Bone marrow (tissue), 2 donors: ENCODE measurements at places on chromosomes 16 and 17.

GRCh38 chr17:560432-560873 lies 154.2 kb downstream of the VPS53 start:
- no peak for DNase-seq

DNA sequence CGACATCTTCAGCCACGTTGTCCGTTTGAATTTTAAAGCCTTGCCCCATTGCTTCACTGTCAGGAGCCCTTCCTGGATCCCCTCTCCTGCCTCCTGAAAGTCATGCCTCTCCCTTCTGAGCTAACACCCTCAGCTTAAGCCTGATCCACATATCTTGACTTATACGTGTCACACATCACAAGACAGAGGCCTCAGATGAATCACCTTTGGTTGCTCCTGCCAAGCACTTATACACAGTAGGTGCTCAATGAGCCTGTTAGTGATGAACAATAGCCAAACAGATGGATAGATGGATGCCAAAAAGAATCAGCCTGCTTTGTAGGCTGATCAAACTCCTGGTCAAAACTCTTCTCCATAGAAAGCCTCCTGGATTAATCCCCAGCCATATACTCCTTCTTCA lies 31.8 kb downstream of the PITPNM3 start:
- DNase-seq = no peak

- no peak for DNase-seq
Measured at GRCh38 chr16:56748826-56749225, 18.9 kb downstream of the NUP93 start.

GRCh38 chr16:49505556-49505955 lies 132.0 kb downstream of the C16orf78 start:
- DNase-seq = no peak

DNA sequence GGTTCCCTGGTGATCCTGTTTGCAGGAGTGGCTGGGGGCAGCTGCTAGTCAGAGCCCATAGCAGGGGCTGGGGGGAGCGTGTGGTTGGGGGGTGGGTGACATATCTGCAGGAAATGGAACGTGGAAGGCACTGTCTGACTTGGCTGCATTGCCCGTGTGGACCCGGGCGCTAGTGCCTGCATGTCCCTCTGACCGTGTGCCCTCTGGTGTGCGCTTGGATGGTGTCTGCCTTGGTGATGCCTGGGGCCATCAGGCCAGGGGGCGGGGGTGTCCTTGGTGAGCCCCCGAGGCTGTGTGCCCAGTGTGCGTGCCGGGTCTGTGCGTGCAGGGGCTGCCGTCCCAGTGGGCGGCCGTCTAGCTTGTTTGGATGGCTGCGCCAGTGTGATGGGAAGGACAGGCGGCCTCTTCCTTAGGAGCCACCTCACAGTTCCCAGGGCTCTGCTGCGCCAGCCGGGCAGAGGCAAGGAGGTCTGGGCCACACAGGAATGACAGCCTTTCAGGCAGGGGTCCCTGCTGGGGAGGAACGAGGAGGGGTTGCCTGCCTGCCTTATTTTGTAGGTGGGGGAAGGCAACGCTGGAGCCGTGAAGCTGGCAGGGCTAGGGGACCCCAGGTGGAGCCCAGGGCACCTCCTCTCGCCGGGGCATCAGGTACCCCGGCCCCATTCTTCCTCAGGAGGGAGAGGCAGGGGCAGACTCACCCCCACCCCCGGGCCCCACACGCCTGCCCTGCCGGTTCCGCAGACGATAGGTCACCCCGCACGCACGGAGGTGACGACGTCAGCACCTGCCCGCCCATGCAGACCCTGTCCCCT lies 693 bp downstream of the NDRG4 start:
- DNase-seq = no peak

DNA sequence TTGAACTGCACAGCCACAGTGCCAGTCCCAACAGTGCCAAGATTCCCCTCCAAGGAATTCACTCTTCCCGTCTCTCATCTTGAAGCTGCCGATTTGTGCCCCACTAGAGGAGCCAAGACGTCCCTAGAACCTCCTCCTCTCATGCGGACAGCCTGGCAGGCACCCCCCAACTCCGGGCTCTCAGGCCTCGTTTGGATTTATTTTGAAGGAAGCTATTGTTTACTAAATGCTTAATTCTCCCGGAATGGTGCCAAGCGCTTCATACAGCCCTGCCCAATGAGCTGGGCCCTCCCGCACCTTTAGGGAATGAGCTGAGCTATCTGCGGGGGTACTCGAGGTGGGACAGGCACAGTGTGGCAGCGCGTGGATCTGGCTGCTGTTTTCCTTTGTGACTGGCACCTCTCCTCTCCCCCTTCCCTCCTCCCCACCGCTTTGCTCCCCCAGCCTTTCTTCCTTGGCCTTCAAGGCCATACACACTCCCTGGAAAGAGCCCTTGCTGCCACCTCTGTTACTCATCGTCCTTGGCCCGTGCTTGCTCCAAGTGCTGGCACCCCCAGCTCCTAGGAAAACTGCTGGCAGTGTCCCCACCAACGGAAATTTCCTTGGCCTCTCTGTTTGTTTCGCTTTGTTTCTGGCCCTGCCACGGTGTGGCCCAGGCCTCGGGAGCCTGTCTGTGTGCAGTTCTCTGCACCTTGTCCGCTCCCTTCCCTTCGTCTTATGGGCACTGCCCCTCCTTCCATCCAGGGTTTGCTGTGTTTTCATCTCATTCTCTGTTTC lies 49.9 kb upstream of the CDR2 start:
- DNase-seq = no peak

DNA sequence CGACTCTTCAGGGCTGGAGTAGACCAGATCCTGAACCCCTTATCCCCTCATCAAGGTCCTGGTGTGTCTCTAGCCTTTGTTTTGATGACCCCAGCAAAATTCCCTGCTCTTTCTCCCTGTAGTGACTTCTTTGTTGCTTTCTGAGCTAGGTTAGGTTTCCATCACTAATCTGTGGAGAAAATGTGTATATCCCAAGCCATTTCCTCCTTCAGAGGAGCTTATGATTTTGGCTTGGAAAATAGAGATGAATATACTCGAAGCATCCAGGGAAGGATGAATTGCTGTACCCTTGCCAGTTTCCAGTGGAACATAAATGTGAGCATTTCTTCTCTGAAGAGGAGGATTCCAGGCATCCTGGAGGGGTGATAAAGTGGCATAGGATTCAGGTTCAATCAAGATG lies 55.8 kb downstream of the KSR1 start:
- no peak for DNase-seq

- no peak for DNase-seq
Measured at GRCh38 chr17:57201481-57201880, 54.8 kb upstream of the MSI2 start.

DNA sequence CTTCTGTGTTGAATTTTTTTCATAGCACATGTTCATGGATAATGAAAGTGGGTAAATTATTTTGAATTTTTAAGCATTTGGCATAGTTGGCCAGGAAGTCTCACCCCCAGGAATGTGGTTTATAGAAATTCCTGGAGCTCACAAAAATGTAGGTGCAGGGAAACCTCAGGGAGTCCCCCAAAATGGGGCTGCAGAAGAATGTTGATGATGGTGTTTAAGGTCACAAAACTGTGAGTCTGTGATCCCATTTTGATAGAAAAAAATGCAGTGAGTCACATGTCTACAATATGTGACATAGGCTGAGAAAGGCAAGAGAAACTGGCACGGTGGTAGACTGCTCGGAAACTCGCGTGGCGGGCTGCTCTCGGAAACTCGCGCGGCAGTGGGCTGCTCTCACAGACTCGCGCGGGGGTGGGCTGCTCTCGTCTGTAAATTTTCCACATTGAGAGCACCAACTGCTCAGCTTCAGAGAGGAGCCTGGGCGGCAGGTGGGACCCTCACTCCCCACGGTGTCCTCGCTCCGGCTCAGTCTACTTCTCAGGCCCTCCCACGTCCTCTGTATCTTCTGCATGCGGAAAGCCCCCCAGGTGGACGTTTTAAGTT lies 18.7 kb upstream of the MC1R start:
- DNase-seq = no peak

DNA sequence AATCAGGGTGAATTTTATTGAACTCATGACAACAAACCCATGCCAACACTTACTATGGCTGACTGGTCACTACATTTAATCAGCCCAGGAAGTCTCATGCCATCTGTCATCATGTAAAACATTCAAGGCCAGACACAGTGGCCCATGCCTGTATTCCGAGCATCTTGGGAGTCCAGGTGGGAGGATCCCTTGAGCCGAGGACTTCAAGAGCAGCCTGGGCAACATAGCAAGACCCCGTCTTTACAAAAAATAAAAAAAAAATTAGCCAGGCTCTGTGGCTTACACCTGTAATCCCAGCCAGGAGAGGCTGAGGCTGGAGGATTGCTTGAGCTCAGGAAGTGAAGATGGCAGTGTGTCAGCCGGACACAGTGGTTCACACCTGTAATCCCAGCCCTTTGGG lies 4.9 kb upstream of the MED1 start:
- DNase-seq = no peak

DNA sequence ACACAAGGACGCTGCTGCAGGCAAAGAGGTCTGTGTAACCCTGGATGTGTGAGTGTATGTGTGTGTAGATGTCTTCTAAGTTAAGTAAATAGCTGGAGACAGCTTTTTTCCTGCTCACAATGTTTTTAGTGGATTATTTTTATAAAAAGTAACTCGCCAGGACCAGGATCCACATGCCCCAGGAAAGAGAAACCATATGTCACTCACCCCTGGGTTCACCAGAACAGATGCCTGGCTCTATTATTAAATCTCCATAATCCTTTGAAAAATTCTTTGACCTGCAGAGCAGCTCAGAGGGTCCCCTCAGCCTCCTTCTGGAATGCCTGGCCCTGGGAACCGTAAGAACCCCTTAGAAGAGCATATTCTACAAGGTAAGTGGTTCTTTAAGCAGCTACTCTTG lies 18.0 kb downstream of the ABCC12 start:
- no peak for DNase-seq

GRCh38 chr16:23584186-23585076 lies 11.7 kb downstream of the NDUFAB1 start:
- DNase-seq = no peak

GRCh38 chr16:52386694-52387093 lies 160.2 kb downstream of the TOX3 start:
- DNase-seq = no peak

DNA sequence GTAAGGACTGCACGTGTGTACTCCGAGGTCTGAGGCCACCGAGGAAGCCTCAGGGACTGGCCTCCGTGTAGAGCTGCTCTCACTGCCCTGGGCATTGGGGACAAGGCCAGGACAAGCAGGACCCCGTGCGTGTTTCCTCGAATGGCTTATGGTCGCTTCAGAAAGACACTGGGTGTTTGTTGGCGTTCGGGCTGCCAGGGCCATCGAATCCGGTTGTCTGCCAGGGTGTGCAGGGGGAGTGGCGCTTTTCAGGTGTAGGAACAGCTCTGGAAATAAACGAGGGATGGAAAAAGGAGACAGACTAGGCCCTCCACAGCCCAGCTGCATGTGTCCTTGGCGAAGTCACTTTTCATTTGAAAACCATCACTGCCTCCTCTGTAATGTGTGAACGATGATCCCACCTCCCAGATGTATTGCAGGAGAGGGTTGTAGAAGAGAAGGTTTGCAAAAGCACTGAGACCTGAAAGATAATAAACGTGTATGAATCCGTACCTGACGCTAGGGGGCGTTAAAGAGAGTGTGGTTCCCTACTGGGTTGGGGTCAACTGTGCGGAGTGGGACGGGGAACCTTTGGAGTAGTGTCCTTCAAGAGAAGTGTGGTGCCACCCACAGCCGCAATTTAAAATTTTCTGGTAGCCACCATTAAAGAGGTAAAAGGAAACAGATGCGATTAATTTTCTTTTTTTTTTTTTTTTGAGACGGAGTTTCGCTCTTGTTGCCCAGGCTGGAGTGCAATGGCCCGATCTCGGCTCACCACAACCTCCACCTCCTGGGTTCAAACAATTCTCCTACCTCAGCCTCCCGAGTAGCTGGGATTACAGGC lies 2.1 kb upstream of the ZSCAN10 start:
- peak; percentile 21 for DNase-seq

GRCh38 chr16:88593489-88593888 lies 23.3 kb downstream of the ZC3H18 start:
- no peak for DNase-seq

DNA sequence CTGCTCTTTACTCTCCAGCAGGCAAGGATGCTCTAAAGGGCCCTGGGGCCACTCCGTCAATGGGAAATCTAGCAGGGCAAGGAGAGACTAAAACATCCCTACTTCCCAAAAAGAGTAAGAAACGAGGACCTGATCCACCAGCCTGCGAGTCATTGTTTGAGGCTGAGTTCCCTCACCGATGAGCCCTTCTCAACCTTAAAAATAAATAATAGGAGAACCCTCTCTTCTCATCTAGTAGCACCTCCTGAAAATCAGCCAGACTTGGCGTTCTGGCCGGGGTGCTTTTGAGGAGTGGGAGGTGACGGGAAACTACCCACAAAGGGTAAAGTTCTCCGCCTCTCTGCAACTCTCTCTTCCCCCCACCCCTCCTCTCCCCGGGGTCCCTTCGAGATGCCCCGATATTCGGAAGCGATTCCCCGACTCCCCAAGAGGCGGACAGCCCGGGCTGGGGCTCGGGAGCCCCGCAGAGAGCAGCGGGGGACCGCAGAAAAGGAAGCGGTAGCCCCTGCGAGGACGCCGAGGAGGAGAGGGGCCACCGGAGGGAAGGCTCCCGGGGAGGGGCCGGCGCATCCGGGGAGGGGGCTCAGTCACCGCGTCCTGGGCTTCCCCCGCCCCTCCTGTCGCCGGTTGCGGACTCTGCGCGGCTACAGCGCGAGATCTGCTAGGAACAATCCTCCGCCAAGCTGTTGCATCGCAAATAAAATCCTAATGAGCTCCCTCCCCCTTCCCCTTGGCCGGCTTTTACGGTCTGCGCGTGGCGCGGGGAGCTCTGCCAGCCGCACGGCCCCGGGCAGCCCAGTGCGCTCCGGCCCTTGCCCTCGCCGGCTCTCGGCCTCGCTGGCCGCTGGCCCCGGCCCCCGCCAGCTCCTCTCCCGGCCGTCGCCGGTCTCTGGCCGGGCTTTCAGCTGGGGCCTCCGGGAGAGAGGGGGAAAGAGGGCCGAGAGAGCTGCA lies 1.3 kb downstream of the HOXB9 start:
- DNase-seq = no peak

- no peak for DNase-seq
Measured at GRCh38 chr17:50048146-50048720, 7.7 kb upstream of the ITGA3 start.

- no peak for DNase-seq
Measured at GRCh38 chr16:67893743-67894399, 817 bp downstream of the PSKH1 start.

- no peak for DNase-seq
Measured at GRCh38 chr16:31362476-31363405, 7.8 kb downstream of the ITGAX start.

DNA sequence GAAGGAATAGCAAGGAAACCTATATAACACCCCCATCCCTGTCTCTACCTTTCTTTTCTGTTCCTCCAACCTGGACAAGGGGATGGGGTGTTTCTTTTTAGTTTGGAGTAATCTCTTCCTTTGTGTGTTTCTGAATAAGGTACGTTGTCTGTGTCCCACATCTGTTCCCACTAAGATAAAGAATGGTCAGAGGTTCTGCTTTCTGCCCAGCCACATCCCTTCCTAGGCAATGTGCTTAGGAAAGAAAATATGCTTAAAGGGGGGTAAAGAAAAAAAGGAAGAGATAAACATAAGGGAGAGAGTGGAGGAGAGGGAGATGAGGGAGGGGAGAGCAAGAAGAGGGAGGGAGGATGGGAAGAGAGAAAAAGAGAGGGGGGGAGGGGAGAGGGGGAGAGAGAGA lies 35.1 kb downstream of the SLC6A2 start:
- no peak for DNase-seq
